ENCODE measurements at places on chromosomes 2 and 18. TPM values are rescaled to one million over a fixed set of nuclear protein-coding genes. Genes with fewer than 3 reads are reported as not detected.

- DNase-seq = no peak
Measured at GRCh38 chr2:50513724-50514123, 518.2 kb downstream of the NRXN1 start.

DNA sequence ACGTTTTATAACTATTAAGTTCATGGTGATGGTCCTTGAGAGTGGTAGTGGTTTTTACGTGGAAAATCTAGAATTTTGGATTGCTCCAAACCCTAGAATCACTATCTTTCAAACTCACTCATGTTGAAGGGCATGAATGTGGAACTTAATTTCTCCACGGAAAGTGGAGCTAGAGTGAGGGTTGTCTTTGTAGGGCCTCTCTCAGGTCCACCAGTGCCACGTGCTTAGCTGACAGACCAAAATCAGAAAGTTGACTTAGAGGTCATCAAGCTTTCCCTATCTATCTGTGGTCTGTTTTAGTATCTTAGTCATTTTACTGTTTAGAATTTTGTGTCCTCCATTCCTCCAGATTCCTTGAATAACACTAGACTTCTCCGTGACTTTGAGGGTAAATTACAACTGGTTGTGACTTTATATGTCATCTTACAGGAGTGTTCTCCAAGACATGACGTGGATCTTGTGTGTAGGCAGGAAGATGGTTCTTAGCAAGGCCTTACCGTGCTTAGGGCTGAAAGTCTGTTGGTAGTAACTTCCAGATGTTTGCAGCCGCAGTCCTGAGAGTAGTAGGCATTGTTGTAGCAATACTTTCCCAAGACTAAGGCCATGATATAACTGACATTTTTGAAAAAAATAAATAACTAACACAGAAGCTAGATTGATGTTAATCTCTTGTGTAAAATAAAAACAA is 26.8 kb downstream of the DIS3L2 start:
- DNase-seq = no peak

DNA sequence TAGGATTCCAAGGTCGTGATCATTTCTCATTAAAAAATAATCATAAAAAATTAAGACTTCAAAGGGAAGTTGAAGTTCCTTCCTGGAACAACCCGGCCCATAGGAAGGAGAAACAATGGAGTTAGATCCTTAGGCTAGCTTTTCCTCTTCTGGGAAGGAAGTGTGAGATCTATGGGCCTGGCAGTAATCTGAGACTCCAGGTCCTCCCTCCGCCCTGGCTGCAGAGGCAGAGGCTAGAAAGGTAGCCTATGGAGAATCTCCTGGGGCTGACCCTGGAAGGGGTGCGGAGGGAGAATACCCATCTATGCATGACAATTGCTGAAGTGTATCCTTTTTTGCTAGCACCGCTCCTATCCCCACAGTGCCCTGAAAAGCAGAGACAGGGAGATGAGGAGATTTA is 37.9 kb downstream of the TRIB2 start:
- DNase-seq = no peak

- no peak for DNase-seq
Measured at GRCh38 chr2:219676586-219676985, 49.2 kb downstream of the SLC4A3 start.

- no peak for DNase-seq
Measured at GRCh38 chr2:200065477-200065876, 110.1 kb downstream of the MAIP1 start.

The SERPINB10 gene
- not detected for total RNA-seq

The TBR1 gene
- total RNA-seq = not detected

- DNase-seq = no peak
Measured at GRCh38 chr18:10416065-10416464, 38.4 kb upstream of the APCDD1 start.

DNA sequence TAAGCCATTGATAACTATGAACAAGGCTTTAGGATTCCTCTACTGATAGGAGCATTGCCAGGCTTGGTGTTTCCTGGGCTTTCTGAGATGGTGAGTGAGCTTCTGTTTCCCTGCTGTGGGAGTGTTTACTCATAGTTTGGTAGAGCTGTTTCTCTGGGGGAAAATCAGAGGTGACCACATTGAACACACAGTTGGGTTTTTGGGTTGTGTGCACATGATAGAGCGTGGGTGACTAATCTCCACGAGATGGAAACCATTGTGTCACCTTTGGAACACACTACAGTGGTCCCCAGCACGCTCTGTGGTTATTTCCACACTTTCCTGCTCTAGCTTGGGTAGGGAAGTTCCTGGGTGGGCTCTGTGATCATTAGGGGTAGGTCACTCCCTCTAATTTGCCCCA is 5.4 kb downstream of the IL1R1 start:
- no peak for DNase-seq

- DNase-seq = no peak
Measured at GRCh38 chr2:41498781-41499180, 549.0 kb upstream of the PKDCC start.

DNA sequence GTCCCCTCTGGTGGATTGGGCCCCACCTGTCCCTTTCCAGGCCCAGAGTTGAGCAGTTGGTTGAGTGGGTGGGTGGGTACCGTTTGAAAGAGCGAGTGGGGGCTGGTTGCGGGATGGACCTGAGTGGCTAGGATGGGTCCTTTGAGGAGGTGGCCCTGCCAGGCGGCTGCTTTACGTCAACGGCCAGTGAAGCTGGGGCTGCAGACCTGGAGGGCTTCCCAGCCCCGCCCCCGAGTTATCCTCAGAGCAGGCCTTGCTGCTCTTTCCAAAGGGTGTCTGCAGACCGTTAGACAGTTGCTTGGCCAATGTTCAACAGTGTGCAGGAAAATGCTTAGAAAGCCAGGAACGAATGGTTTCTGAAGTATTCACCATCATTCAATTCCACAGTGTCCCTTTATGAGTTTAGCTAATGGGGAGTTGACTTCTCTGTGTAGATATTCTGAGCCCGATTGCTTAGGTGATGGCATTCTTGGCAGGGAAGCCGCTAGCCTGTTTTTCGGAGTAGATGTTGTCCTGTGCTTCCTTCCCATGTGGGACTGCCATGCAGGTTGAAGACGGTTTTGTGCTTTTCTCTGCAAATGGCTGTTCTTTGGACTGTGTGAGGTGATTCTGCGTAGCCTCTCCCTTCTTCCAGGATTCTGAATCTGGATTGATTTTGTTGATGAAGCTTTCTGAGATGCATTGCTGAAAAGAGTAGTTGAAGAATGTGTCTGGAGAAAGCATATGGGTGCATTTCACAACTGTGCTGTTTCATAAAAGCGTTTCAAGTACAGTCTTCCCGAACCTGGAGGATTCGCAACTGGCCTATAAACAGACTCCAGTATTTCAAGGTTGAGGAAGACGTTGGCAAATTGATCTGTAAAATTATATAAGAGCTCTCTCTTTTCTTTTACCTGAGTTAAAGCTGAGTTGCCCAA is 45.8 kb downstream of the LDLRAD4 start:
- DNase-seq = no peak

DNA sequence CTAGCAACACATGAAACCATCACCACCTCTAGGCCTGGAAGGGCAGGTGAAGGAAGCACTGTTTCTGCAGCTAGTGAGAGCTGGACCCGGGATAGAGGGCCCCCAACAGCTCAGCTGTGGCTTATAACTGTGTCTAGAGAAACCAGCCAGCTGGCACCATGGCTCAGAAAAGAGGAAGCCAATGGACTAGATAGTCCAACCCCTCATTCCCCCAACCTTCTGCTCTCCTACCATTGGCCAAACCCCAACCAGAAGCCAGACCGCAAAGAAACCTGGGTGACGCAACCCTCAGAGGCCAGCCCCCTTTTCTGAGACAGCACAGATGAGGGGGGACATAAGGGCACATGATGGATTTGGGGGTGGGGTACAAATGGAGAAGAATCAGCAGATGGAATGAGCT is 24.3 kb downstream of the SMYD1 start:
- no peak for DNase-seq

All from pancreas (tissue), 10 donors.